ENCODE measurements at places on chromosomes 16 and 17. TPM values are rescaled to one million over a fixed set of nuclear protein-coding genes. Genes with fewer than 3 reads are reported as not detected.

DNA sequence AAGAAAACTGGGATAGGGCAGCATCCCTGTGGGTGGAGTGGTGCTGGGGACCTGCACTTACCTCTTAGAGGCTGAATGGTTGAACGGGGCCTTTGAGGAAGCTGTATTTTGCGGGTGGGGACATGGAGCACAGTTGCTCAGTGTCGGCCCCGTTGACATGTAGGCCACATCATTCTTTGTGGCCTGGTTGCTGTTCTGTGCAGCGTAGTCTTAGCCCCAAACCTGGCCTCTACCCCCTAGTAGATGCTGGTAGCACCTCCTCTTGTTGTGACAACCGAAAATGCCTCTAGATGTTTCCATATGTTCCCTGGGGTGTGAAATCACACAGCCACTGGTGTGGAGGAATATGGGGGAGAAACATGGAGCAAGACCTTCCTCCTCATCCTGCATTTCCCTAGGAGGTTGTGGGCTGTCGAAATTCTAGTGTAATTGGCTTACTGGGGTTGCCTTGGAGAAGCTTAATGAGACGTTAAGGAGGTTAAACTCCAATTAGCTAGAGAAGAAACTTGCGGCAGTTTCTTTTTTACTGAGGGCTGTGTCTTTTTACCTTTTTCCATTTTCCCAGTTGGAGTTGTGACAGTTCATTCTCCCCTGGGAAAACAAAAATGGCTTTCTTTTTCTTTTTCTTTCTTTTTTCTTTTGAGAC lies 9.4 kb downstream of the ABCC1 start:
- H3K36me3 ChIP-seq, result no peaks in the 10 kb centered on the region
- H3K27ac ChIP-seq, result peak overlapping the region; percentile 68
- H3K4me1 ChIP-seq, result peaks cover 88% of the 10 kb centered on the region
- no peak overlapping the region for H3K4me3 ChIP-seq
- no peak for DNase-seq
- no peaks in the 10 kb centered on the region for H3K27me3 ChIP-seq

GRCh38 chr17:72730077-72730476 lies 362.4 kb downstream of the SLC39A11 start:
- H3K36me3 ChIP-seq, result no peaks in the 10 kb centered on the region
- no peaks in the 10 kb centered on the region for H3K27me3 ChIP-seq
- H3K4me1 ChIP-seq, result peaks cover 21% of the 10 kb centered on the region
- H3K4me3 ChIP-seq, result no peak overlapping the region
- H3K27ac ChIP-seq, result no peak overlapping the region

- H3K27me3 ChIP-seq, result 0 out of 2 replicates have a peak, but pooled peaks cover 3% of the 10 kb centered on the region
- no peak overlapping the region for H3K4me3 ChIP-seq
- H3K36me3 ChIP-seq, result no peaks in the 10 kb centered on the region
- no peak overlapping the region for H3K27ac ChIP-seq
Observed at GRCh38 chr16:17798716-17799115, 328.0 kb upstream of the XYLT1 start.

DNA sequence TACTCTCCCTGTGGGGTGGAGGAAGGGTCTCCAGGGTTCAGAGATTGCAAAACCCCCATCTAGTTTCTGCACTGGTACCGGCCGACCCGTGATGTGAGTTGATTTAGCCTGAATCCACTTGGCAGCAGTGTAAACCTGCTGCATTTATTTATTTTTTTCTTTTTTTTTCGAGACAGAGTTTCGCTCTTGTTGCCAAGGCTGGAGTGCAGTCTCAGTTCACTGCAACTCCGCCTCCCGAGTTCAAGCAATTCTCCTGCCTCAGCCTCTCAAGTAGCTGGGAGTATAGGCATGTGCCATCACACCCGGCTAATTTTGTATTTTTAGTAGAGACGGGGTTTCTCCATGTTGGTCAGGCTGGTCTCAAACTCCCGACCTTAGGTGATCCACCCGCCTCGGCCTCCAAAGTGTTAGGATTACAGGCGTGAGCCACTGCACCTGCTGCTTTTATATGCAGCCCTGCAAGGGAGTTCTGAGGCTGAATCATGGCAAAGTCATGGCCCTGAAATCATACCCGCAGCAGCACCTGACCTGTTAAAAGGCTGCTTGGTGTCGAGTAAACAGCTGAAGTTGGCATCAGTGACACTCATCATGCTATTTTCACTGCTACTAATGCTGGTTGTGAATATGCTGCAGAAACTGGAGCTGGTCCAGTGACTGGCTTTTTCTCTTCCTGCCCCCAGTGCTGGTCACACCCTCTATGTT lies 21.4 kb downstream of the DEXI start:
- no peak overlapping the region for H3K4me3 ChIP-seq
- no peaks in the 10 kb centered on the region for H3K27me3 ChIP-seq
- H3K36me3 ChIP-seq, result no peaks in the 10 kb centered on the region
- H3K4me1 ChIP-seq, result peaks cover 4% of the 10 kb centered on the region
- DNase-seq, result no peak

GRCh38 chr17:27199948-27200347 lies 94.0 kb upstream of the WSB1 start:
- no peak overlapping the region for H3K4me3 ChIP-seq

GRCh38 chr16:30551781-30552180 lies 6.4 kb downstream of the ZNF764 start:
- no peak for DNase-seq
- no peak overlapping the region for H3K4me3 ChIP-seq
- H3K27ac ChIP-seq, result no peak overlapping the region
- H3K36me3 ChIP-seq, result no peaks in the 10 kb centered on the region

GRCh38 chr16:89338863-89339262 lies 121.4 kb downstream of the ZNF778 start:
- H3K4me3 ChIP-seq, result no peak overlapping the region
- peaks cover 74% of the 10 kb centered on the region for H3K4me1 ChIP-seq

DNA sequence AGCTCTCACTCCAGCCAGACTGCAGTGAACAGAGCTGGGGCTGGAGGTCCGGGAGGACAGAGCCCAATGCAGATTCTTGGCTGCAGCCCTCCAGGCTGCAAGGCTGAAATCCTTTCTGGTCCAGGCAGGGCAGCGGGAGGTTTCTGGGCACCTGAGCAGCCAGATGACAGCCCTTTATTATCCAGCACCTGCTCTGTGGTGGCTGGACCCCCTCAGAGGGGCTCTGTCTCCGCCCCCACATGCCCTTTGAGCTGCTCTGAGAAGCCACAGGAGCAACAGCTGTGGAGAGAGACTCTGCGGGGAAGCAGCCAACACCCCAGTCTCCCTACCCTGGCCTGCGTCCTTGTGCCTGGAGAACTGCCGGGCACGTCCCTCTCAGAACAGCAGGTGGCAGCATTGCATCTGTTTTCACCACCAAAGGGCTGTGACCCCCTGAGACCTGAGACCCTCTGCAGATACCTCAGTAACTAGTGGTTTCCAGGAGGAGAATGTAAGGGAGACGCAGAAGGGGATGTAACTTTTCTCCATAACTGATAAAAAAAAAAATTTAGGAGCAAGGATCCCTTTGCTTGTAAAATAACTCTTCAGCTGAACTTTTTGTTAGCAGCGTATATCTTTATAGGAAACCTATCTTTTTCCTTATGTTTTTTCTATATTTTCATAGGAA lies 3.7 kb upstream of the CNP start:
- peak; percentile 24 for DNase-seq
- no peaks in the 10 kb centered on the region for H3K36me3 ChIP-seq
- H3K4me1 ChIP-seq, result peaks cover 12% of the 10 kb centered on the region
- no peaks in the 10 kb centered on the region for H3K27me3 ChIP-seq

- H3K27ac ChIP-seq, result peak overlapping the region; percentile 36
- H3K4me3 ChIP-seq, result no peak overlapping the region
- no peak for DNase-seq
- H3K27me3 ChIP-seq, result no peaks in the 10 kb centered on the region
Observed at GRCh38 chr16:11582157-11582814, 4.4 kb downstream of the LITAF start.

DNA sequence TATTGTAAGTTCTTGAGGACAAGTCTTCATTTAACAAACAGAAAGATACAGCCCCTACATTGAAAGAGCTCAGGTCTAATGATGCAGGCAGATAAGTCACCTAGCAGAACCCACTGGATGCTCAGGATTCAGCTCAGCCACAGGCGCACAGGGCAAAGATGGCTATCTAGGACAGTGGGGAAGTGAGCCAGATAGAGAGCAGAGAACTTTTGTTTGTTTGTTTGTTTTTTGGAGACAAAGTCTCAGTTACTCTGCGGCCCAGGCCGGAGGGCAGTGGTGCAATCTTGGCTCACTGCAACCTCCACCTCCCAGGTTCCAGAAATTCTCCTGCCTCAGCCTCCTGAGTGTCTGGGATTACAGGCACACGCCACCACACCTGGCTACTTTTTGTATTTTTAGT lies 20.4 kb downstream of the METTL2A start:
- DNase-seq, result no peak
- no peaks in the 10 kb centered on the region for H3K4me1 ChIP-seq
- no peaks in the 10 kb centered on the region for H3K27me3 ChIP-seq

DNA sequence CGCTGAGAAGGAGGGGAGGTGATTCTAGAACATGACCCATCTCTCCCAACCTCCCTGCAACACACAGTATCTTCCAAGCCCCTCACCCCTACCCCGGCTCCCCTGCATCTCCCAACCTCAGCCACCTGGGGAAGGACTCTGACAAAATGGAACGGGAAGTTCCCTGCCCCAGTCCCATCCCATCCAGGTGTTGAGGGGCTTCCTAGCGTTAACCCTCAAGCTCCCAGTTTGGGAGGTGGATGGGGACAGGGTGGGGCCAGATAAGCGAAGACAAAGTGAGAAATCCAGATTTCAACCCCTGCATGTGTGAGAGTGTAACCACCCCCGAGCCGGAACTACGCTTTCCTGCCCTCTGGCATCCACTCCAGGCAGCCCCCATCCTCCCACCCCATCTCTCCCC lies 1.8 kb downstream of the ZSCAN10 start:
- H3K4me1 ChIP-seq, result peaks cover 5% of the 10 kb centered on the region
- no peak for DNase-seq

- H3K4me3 ChIP-seq, result no peak overlapping the region
- peaks cover 5% of the 10 kb centered on the region for H3K4me1 ChIP-seq
- H3K36me3 ChIP-seq, result no peaks in the 10 kb centered on the region
- no peak for DNase-seq
- H3K27me3 ChIP-seq, result no peaks in the 10 kb centered on the region
Observed at GRCh38 chr17:1754430-1755112, 7.3 kb upstream of the SERPINF1 start.

DNA sequence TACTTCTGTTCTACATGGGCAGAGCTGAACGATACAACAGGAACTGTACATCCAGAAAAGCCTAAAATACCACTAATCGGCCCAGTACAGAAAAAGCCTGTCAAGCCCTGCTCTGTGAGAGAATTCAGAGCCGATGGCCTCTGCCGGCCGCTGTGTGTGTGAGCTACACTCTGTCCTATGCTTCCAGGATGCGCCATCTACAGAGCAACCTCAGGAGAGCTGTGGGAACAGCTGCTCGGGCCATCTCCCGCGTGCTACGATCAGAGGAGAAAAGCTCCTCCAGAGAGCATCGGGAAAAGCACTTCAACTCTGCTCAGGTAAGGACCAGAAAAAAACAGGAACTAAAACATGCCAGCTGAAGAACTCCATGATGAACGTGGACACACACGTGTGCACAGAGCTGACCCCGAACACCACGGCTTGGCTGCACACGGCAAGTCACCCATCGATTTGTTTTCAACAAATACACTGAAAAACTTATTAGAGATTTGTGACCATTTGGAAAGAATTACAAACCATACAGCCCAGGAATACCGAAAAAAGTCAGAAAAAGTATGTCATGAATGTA lies 115.9 kb downstream of the ANKRD11 start:
- no peaks in the 10 kb centered on the region for H3K36me3 ChIP-seq
- H3K27ac ChIP-seq, result 0 out of 2 replicates have a peak overlapping the region, but pooled peaks have one; percentile 54
- no peaks in the 10 kb centered on the region for H3K27me3 ChIP-seq
- H3K4me3 ChIP-seq, result no peak overlapping the region
- H3K4me1 ChIP-seq, result peaks cover 66% of the 10 kb centered on the region

GRCh38 chr17:40937384-40937819 lies at the start of gene KRT23:
Gene KRT23, minus strand, starts transcription at chr17:40937646. Its CDS starts 1,043 bp downstream, at chr17:40936603.
- no peak within 1 kb of the TSS for H3K4me3 ChIP-seq
- no peak within 1 kb of the TSS for H3K27ac ChIP-seq
- no peaks in the 10 kb centered on the region for H3K36me3 ChIP-seq
- peaks cover 15% of the 10 kb centered on the region for H3K27me3 ChIP-seq
- no peak for DNase-seq

- DNase-seq, result no peak
- H3K4me1 ChIP-seq, result no peaks in the 10 kb centered on the region
- no peak overlapping the region for H3K27ac ChIP-seq
- no peak overlapping the region for H3K4me3 ChIP-seq
- H3K36me3 ChIP-seq, result no peaks in the 10 kb centered on the region
Observed at GRCh38 chr17:73470316-73470826, 158.6 kb upstream of the CDC42EP4 start.

DNA sequence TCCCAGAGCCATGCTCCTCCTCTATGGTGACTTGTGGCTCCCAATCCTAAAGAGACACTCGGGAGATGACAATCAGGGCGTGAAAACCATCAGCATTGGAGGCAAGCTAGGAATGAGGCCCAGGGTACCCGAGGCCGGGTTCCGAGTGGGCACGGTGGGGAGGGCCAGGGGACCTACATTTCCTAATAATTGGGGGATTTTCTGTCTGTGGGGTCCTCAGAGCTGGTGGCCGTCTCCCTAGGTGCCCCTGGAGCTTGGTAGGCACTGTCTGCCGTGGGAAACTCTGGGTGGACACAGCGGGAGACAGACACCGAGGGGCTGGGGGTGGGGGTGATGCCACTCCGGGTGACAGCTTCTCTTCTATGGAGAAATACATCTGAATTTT lies 312.5 kb upstream of the TNRC6C start:
- H3K4me1 ChIP-seq, result peaks cover 5% of the 10 kb centered on the region
- H3K4me3 ChIP-seq, result no peak overlapping the region
- no peak for DNase-seq
- no peaks in the 10 kb centered on the region for H3K36me3 ChIP-seq
- peaks cover 12% of the 10 kb centered on the region for H3K27me3 ChIP-seq

- no peak for DNase-seq
- no peaks in the 10 kb centered on the region for H3K36me3 ChIP-seq
- H3K4me1 ChIP-seq, result no peaks in the 10 kb centered on the region
- H3K27ac ChIP-seq, result no peak overlapping the region
Observed at GRCh38 chr16:69930117-69930776, 20.9 kb upstream of the CLEC18A start.

CMTM1 gene
- total RNA-seq, result 7.1 TPM

TBC1D26 gene
- 0.05 TPM for total RNA-seq

RNF167 gene
- 95.8 TPM for total RNA-seq

SHCBP1 gene
- total RNA-seq, result 22.2 TPM

NACA2 gene
- not detected for total RNA-seq

CASKIN1 gene
- 4.5 TPM for total RNA-seq

RPTOR gene
- 58.0 TPM for total RNA-seq

PRM2 gene
- total RNA-seq, result not detected

WBP2 gene
- total RNA-seq, result 163 TPM

BRIP1 gene
- 9.4 TPM for total RNA-seq
